ENCODE measurements at places on chromosomes 3 and 15. TPM values are rescaled to one million over a fixed set of nuclear protein-coding genes. Genes with fewer than 3 reads are reported as not detected.

PRR23A gene
- not detected for total RNA-seq

CLRN1 gene
- not detected for total RNA-seq

GRAMD1C gene
- 2.8 TPM for total RNA-seq

TBL1XR1 gene
- total RNA-seq: 84.7 TPM

IFT80 gene
- 34.6 TPM for total RNA-seq

SKOR1 gene
- 0.22 TPM for total RNA-seq

SCG3 gene
- not detected for total RNA-seq

ALCAM gene
- 171 TPM for total RNA-seq

FBXO40 gene
- not detected for total RNA-seq

OXTR gene
- total RNA-seq: 12.3 TPM

VWA5B2 gene
- not detected for total RNA-seq

CIB2 gene
- total RNA-seq: 2.4 TPM

STRIT1 gene
- total RNA-seq: not detected

EIF1B gene
- total RNA-seq: 15.6 TPM

LEKR1 gene
- total RNA-seq: 1.1 TPM

RHCG gene
- total RNA-seq: not detected

MCF2L2 gene
- total RNA-seq: 0.29 TPM

UROC1 gene
- total RNA-seq: not detected

SNURF gene
- 4.2 TPM for total RNA-seq

HRH1 gene
- total RNA-seq: 27.8 TPM

CYP1A1 gene
- 0.72 TPM for total RNA-seq

FRMD5 gene
- 13.5 TPM for total RNA-seq

SCN11A gene
- under 0.01 TPM for total RNA-seq

NR2E3 gene
- 0.57 TPM for total RNA-seq

OIP5 gene
- total RNA-seq: 12.3 TPM

KNG1 gene
- total RNA-seq: not detected

PCYT1A gene
- total RNA-seq: 126 TPM

ADAMTS17 gene
- total RNA-seq: under 0.01 TPM

HAUS2 gene
- total RNA-seq: 41.1 TPM

KCNMB3 gene
- 0.88 TPM for total RNA-seq

KBTBD13 gene
- total RNA-seq: not detected

WNT5A gene
- 128 TPM for total RNA-seq

WDR93 gene
- not detected for total RNA-seq

SNX22 gene
- 0.14 TPM for total RNA-seq

PLSCR4 gene
- total RNA-seq: 23.4 TPM

ACSBG1 gene
- total RNA-seq: not detected

GOLGA8Q gene
- total RNA-seq: 1.1 TPM

CADPS gene
- total RNA-seq: 17.3 TPM

CDHR4 gene
- total RNA-seq: not detected

LMAN1L gene
- total RNA-seq: not detected

FBXL2 gene
- total RNA-seq: 9.0 TPM

NR2C2 gene
- total RNA-seq: 22.3 TPM

CHRD gene
- total RNA-seq: 0.29 TPM

HTR3E gene
- total RNA-seq: not detected

MYRIP gene
- not detected for total RNA-seq

All from placental pericyte (primary cell).